ENCODE measurements at places on chromosomes 3 and 15.

DNA sequence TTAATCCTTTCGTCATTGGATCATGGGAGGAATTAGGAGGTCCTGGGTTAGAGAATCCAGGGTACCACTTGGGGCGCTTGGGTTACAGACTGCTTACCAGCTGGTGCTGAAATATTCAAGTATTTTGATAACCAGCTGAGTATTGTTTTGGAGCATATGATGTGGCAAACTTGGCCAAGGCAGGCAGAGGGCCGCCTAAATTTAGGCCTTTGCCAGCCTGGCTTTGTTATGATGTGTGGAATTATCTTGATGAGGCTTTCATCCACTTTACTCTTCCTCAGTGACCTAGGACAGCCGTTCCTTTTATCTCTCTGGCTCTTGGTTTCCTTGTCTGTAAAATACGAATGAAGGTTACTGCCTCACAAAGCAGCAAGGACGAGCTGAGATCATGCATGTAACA is 6.9 kb downstream of the COPG1 start:
- no peak for DNase-seq

GRCh38 chr3:164186095-164186494 is 892.2 kb downstream of the SI start:
- DNase-seq = no peak

DNA sequence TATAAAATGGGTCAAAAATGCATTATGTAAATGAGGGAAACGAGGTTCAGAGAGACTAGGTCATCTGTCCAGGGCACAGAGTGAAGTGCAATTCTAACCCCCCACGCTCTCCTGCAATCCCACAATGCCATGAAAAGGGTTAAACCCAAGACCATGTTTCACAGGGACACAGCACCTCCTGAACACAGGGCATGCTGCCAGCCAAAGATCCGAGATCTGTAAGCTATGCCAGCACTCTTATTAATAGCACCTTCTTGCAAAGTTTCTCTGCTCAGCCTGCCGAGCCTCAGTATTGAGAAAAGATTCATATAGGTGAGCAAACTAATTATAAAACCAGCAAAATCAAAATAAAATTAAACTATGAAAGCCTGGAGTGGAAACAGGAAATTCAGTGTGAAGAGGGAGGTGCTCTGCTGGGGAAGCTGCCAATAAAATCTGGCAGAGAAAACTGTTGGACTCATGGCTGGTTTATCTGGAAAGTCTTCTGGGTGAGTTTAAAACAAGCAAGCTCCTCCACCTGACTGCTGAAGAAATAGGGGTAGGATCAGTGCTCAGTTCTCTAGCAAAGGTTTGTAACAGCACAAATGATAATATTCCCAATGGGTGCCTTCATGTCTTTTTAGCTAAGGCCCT is 50.3 kb downstream of the LRIG1 start:
- DNase-seq = no peak

- DNase-seq = no peak
Measured at GRCh38 chr15:89498574-89498906, 2.2 kb upstream of the RHCG start.

- no peak for DNase-seq
Measured at GRCh38 chr3:14606669-14607339, 44.8 kb upstream of the CCDC174 start.

Measured in nephron progenitor cell (in vitro differentiated cells).